ENCODE measurements at places on chromosomes 5 and 9.

GRCh38 chr5:170408226-170408625, 19.1 kb upstream of the KCNMB1 start:
- no peaks in the 10 kb centered on the region for H3K36me3 ChIP-seq
- H3K27me3 ChIP-seq = no peaks in the 10 kb centered on the region
- no peaks in the 10 kb centered on the region for H3K4me1 ChIP-seq
- no peak for ATAC-seq
- H3K4me3 ChIP-seq = no peak overlapping the region

GRCh38 chr9:135014311-135015010, 73.0 kb upstream of the OLFM1 start:
- no peaks in the 10 kb centered on the region for H3K4me1 ChIP-seq
- ATAC-seq = no peak
- H3K27ac ChIP-seq = no peak overlapping the region

DNA sequence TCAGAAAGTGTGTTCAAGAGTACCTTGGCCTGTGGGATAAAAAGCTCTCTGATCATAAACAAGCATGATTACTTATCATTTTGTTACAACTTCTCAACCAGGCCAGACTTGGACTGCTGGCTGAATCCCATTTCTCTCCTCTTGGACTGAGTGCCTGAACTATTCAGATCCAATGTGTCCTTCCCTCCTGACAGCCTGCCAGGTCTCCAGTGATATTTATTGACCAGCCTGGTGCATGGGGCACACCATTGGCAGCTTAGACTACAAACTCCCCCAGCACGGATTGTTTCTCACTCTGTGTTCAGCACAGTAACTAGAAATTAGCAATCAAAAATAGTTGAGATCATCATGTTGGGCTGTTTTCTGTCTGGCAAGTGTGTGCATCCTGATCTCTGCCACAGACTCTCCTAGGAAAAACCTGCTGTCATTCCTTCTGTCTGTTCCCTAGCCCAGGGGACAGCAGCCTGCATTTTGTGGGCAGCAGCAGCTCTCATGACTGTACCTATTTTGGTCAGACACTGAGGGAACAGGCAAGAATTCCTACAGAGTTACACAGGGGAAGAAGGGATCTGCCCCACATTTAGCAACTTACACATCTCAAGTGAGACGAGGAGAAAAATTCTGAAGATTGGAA, 348.1 kb downstream of the ADAMTS6 start:
- H3K36me3 ChIP-seq = no peaks in the 10 kb centered on the region
- H3K4me3 ChIP-seq = no peak overlapping the region
- no peak for ATAC-seq

- no peak overlapping the region for H3K4me3 ChIP-seq
- no peak overlapping the region for H3K27ac ChIP-seq
- H3K27me3 ChIP-seq = peaks cover 22% of the 10 kb centered on the region
- no peak for ATAC-seq
Measured at GRCh38 chr5:139763280-139763929, 32.2 kb upstream of the PSD2 start.

DNA sequence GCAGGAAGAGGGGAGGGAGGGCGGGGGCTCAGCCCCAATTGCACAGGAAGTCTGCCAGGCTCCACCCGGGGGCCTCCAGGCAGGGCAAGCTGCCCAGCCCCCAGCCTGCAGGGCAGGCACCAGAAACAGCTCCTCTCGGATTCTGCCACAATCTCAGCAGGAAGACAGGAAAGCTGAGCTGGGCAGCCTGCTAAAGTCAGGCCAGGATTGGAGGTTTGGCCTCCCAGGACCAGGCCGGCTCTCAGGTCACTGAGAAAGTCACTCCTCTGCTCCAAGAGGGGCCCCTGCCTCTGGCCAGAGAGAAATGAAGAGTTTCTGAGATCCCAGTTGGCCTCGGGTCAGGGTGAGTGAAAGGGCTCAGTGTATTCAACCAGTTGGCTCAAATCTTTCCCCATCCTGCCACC, 54.6 kb upstream of the STXBP1 start:
- peaks cover 50% of the 10 kb centered on the region for H3K4me1 ChIP-seq
- H3K4me3 ChIP-seq = peak overlapping the region; percentile 69
- H3K27ac ChIP-seq = peak overlapping the region; percentile 92
- peaks cover 6% of the 10 kb centered on the region for H3K36me3 ChIP-seq

DNA sequence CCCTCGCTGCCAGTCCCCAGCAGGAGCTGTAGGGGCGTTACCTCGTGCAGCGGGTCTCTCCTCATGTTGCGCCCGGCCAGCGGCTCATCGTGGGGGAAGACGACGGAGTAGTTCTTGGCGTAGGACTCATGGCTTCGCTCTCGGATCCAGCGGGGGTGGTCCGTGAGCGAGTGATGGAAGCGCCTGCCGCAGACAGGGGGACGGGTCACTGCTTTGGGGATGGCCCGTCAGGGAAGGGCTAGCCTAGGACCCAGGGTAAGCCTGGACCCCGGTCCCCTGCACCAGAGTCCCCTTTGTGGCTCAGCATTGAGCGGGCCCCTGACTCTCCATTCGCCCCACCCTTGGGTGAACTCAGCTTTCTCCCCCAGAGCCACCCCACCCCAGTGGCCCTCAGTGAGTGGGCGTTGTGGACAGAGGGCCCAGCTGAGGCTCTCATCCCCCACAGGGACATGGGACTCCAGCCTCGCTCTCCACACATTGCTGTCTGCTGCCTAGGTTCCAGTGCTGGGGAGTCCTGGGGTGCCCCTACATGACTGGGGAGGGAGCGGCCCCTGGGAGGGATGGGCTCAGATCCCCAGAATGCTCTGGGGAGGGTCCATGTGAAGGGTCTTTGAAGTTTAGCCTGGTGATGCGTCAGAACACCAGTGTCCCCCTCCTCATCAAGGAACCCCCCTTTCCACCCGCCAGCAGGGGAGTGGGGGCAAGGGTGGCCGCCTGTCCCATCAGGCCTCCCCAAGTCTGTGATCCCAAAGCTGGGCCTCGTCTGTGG, 29.7 kb downstream of the SARDH start:
- peaks cover 6% of the 10 kb centered on the region for H3K4me1 ChIP-seq
- H3K27ac ChIP-seq = no peak overlapping the region
- H3K27me3 ChIP-seq = no peaks in the 10 kb centered on the region
- H3K4me3 ChIP-seq = no peak overlapping the region
- no peak for ATAC-seq

- peaks cover 9% of the 10 kb centered on the region for H3K27me3 ChIP-seq
- peak overlapping the region; percentile 43 for H3K4me3 ChIP-seq
- H3K27ac ChIP-seq = no peak overlapping the region
- ATAC-seq = peak; percentile 34
- peaks cover 14% of the 10 kb centered on the region for H3K4me1 ChIP-seq
Measured at GRCh38 chr9:21688108-21689102, 114.0 kb upstream of the MTAP start.

- H3K27me3 ChIP-seq = no peaks in the 10 kb centered on the region
- no peak for ATAC-seq
- H3K36me3 ChIP-seq = no peaks in the 10 kb centered on the region
- H3K4me3 ChIP-seq = no peak overlapping the region
- H3K4me1 ChIP-seq = no peaks in the 10 kb centered on the region
Measured at GRCh38 chr5:5783021-5783420, 360.5 kb downstream of the ICE1 start.

DNA sequence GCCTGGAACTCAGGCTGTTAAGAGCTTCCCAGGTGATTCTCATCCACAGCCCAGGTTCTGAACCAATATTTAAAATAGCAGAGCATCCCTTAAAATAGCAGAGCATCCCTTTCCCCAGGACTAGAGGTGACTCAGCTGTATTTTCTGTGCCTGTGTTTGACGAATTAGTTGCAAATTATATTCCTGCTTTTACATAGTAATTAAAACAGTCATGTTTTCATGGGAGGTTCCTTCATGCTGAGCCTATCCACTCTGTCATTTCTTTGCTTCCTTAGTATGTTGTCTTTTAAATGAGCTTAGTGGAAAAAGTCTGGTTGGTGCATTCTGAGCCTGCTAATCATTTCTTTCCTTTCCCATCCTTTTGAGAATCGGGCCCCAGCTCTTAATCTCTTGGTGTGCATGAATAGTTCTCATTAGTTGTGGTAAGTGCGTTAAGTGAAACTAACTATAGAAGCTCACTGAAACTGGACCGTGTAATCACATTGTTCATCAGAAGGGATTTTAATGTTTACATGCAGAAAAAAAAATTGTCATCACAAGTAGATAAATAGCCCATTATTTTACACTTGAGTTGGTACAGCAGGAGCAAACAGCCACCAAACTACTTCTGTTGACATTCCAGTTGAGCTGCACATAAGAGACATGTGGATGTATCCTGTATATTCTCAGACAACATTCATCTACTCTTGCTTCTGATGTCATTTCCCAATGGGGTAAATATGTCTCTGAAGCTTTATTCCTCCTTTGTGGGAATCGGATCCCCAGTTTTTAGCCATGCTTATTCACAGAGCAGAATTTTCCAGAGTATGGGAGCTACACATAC, 596.9 kb upstream of the WWC1 start:
- no peak for ATAC-seq
- H3K4me1 ChIP-seq = no peaks in the 10 kb centered on the region

- H3K36me3 ChIP-seq = no peaks in the 10 kb centered on the region
- no peak overlapping the region for H3K4me3 ChIP-seq
- H3K4me1 ChIP-seq = no peaks in the 10 kb centered on the region
- no peak for ATAC-seq
Measured at GRCh38 chr5:93805616-93806379, 64.4 kb upstream of the POU5F2 start.

DNA sequence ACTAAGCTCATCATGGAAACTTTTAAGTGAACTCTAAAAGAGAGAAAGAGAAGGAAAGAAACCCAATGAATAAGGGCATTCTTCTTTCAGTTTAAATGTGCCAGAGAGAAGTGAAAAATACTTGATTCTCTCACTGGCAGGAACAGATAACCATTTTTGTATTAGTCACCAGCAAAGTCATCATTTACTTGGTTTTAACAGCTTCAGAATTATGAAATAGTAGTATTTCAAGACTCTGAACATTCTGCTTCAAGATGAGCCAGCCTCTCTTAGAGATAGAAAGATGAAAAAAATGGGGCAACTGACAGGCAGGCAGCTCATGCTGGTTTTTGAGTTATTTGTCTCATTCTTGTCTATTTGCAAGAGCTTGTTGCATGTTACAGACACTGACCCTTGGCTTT, 103.5 kb downstream of the GCNT1 start:
- no peaks in the 10 kb centered on the region for H3K36me3 ChIP-seq
- peak; percentile 95 for ATAC-seq
- H3K27ac ChIP-seq = peak overlapping the region; percentile 51
- peaks cover 4% of the 10 kb centered on the region for H3K4me1 ChIP-seq
- peak overlapping the region; percentile 6 for H3K4me3 ChIP-seq

GRCh38 chr9:426264-426663, 211.6 kb downstream of the DOCK8 start:
- no peak overlapping the region for H3K27ac ChIP-seq
- peak; percentile 58 for ATAC-seq
- no peaks in the 10 kb centered on the region for H3K4me1 ChIP-seq

DNA sequence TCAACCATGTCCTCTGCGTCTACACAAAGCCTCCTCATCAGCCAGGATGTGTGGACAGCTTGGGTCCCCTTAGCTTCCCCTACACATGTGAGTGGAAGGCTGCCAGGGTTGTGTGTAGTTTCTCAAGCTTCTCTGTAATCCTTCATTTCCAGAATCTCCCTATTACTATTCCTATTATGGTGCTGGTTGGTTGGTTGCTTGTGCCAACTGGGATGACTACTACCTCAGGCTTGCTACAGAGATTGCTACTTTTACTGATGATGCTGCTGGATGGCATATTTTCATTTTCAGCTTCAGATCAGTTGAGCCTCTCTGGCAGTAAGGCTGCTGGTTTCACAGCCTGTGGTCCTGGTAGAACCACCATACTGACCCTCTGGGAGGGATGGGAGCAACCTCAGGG, 39.9 kb downstream of the ATG10 start:
- no peaks in the 10 kb centered on the region for H3K36me3 ChIP-seq
- no peak overlapping the region for H3K27ac ChIP-seq
- no peaks in the 10 kb centered on the region for H3K4me1 ChIP-seq
- no peak for ATAC-seq
- H3K4me3 ChIP-seq = no peak overlapping the region
- no peaks in the 10 kb centered on the region for H3K27me3 ChIP-seq

GRCh38 chr9:95441081-95441480, 75.7 kb downstream of the PTCH1 start:
- H3K4me1 ChIP-seq = peaks cover 4% of the 10 kb centered on the region
- no peak for ATAC-seq
- peaks cover 4% of the 10 kb centered on the region for H3K27me3 ChIP-seq
- no peak overlapping the region for H3K27ac ChIP-seq

All from activated T-helper 17 cell treated with anti-CD3 and anti-CD28 coated beads, Interleukin-2, amount 50 U/mL, for 72 hours (primary cell).